ENCODE measurements at places on chromosomes 1 and 21.

DNA sequence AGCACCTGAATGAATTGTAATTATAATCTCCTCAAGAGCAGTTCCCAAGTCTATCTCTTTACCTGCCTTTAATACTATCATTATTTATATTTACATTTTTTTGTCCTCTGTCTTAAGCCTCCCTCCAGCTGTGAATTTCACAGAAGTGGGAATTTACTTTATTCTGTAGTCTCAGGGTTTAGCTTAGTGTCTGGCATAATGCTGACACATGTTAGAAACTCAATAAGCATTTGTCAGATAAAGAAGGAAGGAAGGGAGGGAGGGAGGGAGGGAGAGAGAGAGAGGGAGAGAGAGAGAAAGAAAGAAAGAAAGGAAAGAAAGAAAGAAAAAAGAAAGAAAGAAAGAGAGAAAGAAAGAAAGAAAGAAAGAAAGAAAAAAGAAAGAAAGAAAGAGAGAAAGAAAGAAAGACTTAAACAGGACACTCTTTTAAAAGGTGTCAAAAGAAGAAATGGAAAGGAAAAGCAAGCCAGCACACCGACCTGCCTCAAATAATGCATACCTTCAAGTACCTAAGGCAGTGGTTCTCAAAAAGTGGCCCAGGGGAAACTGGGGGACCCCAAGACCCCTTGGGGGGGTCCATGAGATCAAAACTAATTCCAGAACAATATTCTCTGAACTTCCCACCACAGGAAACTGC is 1.8 kb upstream of the PGLYRP4 start:
- DNase-seq: no peak

- DNase-seq: no peak
Observed at GRCh38 chr1:51750729-51751128, 127.8 kb downstream of the NRDC start.

DNA sequence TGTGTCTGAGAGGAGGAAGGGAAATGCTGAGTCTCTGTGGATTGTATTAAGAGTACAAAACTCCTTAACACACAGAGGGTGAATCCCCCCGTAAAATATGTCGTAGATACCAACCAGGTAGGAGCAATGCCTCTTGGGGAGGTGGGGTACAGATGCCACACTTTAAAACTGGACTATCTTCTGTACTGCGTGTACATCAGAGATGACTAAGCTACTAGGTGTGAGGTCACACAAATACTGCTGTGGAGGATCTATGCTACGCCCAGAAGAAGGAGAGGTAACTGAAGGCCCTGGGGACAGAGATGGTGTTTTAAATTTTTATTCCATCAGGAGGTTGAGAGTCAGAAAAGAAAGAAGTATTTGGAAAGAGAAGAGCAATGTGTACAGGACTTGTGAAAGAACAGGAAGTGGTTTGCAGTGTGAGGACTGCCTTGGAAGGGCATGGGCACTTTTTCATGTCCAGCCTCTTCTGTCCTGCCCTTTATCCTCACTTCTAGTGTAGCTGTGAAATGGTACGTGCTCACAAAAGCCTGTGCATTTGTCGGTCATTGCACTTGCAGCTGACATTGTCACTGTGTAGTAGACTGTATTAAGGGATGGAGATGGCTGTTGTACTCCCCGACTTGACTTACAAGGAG is 287.8 kb upstream of the CHRM3 start:
- no peak for DNase-seq

DNA sequence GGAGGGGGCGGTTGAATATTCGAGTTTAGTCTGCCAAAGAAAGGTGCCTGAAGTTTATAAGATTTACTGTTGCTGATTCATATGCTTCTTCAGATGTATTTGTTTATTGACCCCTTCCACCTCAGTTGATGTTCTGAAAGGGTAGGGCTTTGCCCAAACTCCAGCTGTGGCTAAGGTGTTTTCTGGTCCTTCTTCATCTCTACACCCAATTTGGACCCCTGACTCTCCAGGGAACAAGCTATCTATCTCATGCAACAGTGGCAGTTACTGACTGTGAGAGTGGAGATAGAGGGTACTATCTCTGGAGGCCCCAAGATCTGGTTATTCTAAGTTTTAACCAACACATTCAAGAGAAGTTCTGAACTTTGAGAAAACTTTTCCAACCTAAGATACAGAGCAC is 12.6 kb upstream of the ALG14 start:
- DNase-seq: no peak

DNA sequence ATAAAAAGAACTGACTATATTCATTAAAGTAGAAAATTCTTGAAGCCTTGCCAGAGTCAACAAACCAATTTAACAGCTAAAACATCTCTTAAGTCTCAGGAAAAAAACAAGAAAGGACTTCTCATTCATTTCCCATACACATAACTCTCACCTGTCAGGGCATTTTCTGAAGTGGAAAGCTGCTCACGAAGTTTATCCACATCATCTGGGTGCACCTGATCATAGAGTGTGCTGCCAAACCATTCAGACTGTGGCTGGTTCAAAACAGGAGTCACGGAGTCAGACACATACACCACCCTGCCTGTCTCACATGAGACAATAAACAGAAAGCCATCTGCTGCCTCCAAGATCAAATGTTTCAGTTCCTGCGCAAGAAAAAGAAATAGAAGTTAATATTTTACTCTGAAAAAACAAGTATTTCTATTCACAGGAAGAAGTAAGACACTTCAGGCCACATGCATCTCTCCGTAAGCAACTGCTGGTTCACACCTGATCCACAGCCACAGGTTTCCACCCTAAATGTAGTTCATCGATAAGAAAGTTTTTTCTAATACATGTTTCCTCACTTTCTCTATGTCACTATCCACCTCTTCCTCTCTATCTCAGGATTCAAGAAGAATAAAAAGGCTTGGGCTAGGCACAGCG is 28.2 kb upstream of the CTSK start:
- DNase-seq: no peak

DNA sequence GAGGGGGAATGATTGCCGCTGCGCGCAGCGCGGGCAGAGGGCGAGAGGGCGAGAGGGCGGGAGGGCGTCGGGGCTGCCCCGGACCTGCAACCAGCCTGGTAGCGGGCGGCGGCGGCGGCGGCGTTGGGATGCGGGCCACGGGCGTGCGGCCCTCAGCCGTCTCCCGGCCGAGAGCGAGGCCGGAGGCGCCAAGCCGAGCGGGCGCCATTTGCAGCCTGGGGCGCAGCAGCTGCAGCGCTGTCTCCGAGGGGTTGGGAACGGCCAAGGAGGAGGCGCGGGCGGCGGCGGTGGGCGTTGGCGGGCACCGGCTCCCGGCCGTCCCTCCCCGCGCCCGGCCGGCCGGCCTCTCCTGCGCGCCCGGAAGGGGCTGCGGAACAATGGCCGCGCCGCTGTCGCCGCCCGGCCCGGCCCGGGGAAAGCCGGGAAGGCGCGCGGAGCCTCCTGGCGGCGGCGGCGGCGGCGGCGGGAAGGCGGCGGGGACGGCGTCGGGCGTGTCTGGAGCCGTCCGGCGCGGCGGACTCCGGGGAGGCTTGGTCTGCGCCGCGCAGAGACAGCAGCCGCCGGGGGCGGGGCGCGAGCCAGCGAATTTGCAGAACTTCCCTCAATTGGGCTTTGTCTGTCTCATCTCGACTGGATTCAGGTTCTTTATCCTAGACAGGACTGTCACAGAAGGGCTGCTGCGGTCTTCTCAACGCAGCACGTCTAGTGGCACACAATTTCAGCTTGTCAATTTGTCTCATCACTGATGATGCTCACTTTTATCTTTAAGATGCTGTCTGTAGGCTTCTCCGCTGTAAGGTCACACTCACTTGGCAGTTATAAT is 35.7 kb downstream of the ZBTB8B start:
- no peak for DNase-seq

- no peak for DNase-seq
Observed at GRCh38 chr1:2204415-2205190, 10.0 kb upstream of the FAAP20 start.

DNA sequence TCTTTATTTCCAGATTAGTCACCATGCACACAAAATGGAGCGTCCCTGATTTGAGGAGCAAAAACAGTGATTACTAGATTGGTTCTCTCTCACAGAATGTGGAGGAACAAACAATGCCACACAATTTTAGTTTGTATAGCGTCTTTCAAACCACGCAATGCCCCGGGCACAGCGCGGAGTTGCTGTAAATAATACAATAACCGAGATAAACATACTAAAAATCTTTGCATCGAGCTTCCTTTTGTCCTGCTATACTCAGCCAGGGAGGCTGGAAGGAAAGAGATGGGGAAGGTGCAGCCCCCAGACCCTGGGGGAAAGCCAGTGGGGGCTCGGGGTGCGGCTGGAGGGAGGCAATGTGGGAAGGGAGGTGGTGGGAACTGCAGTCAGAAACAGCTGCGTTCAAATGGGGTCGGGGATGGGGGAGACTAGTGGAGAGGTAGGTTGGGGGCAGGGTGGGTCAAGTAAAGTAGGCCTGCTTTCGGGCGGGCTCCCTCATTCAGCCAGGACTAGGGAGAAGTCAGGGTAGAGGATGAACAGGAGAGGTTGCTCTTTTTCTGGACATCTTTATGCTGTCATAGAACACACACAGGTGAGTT is 366.3 kb downstream of the RPS6KC1 start:
- no peak for DNase-seq

DNA sequence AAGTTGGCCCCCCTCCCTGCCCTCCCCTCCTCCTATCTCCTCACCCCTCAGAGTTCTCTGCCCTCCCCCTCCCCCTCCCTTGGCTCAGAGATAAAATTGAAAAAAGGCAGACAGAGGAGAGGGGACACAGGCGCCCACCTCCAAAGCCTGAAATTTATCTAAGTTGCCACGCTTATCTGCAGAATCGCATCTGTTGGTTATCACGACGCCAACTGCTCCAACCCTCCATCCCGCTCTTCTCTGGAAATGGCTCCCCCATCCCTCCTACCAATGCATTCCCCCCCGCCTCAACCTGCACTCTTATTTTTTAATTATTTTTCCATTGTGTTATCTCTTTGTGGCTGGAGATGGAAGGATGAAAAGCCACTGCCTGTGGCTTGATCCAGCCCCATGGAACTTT is 90.3 kb downstream of the TAS1R2 start:
- DNase-seq: no peak

GRCh38 chr1:203504400-203505250 is 10.7 kb downstream of the OPTC start:
- peak; percentile 40 for DNase-seq

DNA sequence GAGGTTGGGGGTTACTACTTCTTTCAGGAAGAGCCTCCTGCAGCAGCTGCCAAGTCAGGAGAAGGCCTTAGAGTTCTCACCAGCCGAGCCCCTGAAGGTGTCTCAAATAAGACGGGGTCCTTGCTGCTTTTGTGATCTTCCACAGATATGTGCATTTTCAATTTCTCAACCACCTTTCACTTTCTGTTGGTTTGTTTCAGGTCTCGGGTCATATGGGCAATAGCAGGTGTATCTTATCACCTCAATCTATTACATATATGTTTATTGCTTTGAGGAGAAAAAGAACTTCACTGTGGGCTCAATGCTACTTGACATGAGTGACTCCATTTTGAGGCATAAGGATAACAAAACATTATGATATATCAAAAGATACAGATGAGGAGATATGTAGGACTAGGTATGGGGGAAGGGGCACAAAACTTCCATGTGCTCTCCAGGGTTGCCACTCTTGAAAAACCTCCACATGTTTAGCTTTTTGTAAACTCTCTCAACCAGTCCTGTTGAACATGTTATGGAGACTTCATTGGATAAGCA is 1171.4 kb upstream of the ADGRL2 start:
- DNase-seq: no peak

All from stimulated activated CD4-positive, alpha-beta T cell treated with anti-CD3 and anti-CD28 coated beads, TNF-alpha, amount 100 ng/mL, for 1 hour (primary cell).